Retina (tissue), 1 donor: ENCODE measurements at places on chromosomes 12 and 14.

DNA sequence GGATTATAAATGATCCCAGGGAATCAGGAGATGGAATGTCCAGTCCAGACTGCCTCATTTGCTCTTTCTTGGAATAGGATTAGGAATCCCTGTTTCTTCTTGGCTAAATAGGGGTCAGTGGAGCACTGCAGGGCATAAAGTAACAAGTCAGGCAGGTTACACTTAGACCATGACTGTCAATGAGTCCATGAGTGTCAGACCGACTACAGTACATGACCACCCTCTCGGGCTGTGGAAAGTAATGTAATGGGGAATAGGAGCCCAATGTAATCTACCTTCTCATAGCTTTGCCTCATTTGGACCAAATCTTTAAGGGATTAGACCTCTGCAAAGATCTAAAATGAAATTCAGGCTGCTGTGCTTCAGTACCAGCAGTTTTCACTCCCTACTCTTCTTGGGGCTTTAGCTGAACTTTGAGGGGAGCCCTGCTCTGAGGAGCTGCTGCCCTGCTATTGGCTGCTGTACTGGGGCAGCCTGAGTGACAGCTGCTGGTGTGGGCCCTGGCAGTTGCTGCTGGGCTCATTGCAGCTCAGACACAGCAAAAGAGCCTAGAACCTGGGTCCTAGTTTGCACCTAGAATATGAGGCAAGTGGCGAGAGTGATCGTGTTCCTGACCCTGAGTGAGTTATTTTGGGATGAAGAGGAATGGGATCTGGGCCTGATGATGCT is 62.2 kb upstream of the OR4E1 start:
- no peak for DNase-seq

DNA sequence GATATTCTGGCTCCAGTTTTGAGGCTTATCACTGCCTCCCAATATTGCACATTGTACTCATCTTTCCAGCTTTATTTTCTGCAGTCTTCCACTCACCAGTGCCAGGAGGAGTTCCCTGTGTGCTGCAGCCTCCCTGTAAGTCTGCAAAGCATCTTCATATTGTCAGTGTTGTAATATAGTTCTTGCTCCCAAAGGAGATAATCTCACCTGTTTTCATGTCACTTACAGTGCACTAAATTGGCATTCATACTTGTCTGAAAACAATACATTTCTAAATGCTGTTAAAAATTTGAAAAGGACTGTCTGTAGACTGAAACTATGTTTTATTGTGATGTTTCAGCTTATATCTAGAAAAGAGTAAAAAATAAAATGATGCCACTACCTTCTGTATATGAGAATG is 146.8 kb upstream of the TMTC1 start:
- no peak for DNase-seq

DNA sequence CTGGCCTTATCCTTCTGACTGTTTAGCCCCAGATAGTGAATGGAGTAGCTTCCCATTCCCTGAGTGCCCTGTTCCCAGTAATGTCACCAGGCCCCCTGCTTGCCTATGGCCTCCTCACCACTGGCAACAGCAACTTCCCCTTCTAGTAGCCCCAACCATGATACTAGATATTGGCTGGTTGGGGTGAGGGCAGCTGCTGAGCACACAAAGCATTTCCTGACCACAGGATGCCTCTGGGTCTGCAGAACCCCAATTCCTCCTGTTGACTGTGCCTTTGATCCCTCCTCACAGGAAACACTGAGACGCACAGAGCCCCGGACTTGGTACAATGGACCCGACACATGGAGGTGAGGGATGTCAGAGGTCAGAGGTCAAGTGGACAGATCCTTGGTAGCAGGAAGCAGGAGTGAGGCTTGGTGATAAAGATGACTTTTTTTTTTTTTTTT is 597 bp downstream of the SOAT2 start:
- no peak for DNase-seq

- DNase-seq, result no peak
These were observed 104.7 kb downstream of the VEZT start for GRCh38 chr12:95322326-95322725.

- DNase-seq, result no peak
These were observed 14.6 kb upstream of the PRMT8 start for GRCh38 chr12:3476403-3476802.

DNA sequence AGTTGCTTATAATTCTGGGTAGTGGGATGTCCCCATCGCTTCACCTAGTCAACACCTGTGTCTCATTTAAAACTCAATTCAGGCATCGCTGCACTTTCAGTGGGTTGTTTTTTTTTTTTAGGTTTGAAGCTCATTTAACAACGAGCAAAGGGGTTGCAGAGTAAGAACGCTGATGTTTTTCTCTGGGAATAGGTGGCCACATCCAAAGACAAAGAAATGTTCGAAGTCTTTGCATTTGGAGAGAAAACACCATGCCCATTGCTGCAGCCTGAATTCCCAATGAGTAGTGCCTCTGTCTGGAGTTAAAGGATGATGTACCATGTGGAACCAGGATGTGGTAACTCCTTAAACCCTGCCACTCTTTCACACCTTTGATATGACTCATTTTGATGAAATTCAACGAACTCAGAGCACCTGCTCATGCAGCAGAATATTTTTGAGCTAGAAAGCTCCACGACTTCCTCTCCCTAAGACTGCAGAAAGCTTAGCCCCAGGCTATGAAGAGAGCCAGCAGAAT is 35.1 kb upstream of the BATF start:
- DNase-seq, result no peak

DNA sequence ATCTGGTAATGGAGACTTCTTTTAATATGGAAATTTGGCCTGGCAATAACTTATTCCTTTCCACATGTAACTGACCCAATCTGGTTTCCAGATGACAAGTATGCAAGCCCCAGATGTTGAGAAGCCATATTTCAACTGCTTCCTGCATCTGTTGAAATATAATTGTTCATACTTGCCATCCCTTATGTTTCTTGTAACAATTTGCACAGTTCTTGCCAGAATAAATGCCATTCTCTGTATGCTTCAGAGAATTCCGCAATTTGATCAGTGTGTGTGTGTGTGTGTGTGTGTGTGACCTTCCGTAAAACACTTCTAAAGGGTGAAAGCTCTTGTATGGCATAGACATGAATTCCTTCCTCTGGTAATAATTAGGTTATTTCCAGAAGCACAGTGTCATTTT is 1.8 kb upstream of the CLEC2A start:
- no peak for DNase-seq

DNA sequence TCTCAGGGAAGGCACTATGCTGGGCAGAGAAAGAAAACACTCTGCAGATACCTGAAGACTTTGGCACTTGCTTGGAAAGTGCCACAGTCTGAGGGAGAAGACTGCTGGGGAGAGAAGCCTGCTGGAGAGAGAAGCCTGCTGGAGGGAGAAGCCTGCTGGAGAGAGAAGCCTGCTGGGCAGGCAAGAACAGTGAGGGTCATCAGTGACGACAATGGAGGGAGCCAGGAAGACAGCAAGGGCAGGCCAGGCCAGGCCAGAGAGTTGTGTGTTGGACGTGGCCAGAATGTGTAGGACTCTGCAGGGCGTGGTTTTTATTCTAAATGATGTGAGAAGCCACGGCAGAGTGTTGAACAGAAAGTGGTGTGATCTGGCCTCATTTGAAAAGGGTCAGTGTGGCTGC is 185.3 kb upstream of the ABCD2 start:
- peak; percentile 9 for DNase-seq

DNA sequence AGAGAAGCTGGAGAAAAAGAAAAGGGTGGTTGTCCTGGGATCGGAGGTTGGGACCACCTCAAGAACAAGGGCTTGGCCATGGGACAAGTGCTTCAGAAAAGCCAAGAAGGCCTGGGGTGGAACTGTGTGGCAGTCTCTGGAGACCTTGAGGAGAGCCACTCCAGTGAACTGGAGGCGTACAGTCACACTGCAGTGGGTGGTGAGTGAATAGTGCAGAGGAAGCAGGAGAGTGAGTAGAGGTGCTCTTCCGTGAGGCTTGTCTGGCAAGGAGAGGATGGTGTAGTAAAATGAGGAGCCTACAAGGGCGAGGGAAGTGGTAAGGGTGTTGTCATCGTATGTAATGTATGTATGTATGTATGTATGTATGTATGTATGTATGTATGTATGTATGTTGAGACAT is 20.9 kb downstream of the RASSF3 start:
- DNase-seq, result no peak

DNA sequence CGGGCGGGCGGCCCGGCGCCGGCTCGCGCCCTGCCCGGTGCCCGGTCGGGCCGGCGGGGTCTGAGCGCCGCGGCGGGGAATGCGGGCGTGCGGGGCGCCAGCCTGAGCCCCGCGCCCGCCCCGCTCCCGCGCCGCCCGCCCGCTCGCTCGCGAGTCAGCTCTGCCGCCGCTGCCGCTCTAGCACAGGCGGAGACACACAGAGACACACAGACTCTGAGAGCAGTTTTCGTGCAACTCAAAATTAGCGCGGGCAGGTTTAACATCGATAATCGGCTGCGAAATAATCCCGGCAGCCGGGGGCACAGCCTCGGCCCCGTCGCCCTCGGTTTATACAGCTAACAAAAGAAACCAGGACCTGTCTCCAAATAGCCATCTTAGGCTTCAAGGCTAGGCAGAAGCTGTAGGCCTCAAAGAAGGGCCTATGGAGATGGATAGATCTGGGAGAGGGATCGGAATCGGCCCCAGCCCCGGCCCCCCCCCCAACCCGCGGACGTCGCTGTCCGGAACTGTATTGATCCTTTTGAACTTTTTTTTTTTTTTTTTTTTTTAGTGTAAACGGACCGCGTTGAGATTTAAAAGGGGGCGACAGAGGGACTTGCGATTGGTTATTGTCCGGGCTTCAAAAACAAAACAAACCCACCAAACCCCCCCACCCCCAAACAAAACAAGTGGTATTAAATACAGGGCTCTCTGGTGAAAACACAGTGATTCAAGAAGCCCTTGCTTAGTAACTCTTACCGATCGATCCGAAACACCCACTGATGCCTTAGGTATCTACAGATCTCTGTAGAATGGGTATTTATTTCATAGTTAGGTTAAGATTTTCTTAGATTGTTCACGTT is 1.1 kb downstream of the ARID2 start:
- peak; percentile 91 for DNase-seq

DNA sequence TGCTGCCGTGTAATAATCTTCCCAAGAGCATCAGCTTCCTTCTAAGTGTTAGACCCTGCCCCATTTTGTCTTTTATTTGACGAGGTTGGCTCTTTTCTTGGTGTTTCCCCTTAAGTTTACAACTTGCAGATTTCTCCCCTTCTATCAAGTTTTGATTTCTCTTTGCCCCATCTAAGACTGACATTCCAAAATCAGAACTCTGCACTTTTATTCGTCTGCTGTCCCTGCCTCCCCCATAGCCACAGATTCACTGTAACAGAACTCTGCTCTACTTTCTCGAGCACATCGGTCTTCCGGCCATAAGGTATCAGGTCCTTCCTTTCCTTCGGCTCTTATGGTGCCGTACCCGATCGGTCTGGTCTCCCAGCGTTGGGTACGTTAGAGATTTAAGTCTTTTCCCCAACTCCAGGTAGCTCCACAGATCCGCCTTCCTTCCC is 563 bp downstream of the DCP1B start:
- no peak for DNase-seq

GRCh38 chr12:93708952-93709351 is 31.8 kb downstream of the CRADD start:
- no peak for DNase-seq

- no peak for DNase-seq
These were observed 528.2 kb downstream of the MED13L start for GRCh38 chr12:115749071-115749841.

- DNase-seq, result no peak
These were observed 91.2 kb downstream of the SLC25A21 start for GRCh38 chr14:37081218-37081617.

- DNase-seq, result peak; percentile 38
These were observed 71.2 kb downstream of the PPFIBP1 start for GRCh38 chr12:27595231-27595642.

- DNase-seq, result no peak
These were observed 50.0 kb downstream of the PTPRO start for GRCh38 chr12:15372352-15372751.

DNA sequence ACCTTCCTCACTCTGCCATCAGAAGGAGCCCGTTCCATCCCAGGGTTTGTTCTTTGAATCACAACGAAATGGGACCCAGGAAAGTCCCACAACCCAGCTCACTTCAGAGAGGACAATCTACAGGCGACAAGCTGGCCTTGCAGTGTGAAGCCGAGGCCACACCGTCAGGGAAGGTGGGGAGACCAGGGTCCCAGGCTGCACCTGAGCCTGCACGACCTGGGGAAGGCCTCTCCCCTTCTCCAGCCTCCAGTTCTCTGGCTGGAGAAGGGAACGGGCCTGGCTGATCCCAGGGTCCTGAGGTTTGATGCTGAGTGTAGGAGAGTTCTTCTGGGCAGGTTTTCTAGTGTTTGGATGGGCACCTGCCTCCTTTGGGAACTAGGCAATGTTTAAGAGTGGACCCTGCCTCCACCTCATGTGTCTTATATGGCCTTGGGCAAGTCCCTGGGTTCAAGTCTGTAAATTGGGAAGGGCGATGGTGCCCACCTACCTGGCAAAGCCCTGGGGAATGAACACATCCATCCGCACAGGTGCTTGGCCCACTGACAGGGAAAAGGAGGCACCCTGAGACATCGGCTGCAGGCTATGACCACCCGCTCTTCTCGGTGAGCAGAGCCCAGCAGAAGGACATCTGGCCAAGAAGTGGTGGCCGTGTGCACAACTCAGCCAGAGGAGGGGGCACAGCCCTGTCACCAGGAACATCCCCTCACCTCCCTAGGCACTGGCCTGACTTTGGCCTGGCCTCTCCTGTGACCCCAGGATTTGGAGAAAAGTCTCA is 77.9 kb upstream of the BCL11B start:
- DNase-seq, result no peak

DNA sequence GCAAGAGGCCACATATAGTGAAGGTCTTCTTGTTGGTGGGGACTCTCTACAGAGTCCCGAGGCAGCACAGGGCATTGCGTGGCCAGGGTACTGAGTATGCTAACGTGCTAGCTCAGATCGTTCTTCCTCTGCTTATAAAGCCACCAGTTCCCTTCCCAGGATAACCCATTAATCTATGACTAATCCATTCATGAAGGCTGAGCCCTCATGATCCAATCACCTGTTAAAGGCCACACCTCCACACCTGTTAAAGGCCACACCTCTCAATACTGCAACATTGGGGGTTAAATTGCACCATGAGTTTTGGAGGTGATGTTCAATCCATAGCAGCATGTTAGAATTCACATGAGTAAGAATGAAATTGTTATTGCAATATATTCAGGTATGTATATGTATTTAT is 12.8 kb upstream of the YARS2 start:
- no peak for DNase-seq

DNA sequence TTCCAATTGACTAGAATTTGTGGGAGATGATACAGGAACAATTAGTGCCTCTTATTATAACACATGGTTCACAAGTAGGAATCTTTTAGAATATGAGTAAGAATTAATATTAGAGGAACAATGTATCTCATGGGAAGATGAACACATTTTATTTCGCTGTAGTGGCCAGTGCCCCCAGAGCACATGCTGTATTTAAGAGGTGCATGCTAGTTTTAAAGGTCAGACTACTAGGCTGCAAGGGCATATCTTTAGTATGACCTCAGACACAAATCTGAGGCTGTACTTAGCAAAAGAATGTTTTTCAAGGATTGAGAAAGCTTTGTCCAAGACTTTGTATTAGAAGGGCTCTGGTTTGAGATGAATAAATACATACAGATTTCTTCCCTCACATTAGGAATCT is 586.9 kb downstream of the CCER1 start:
- DNase-seq, result no peak

- no peak for DNase-seq
These were observed 35.8 kb upstream of the FBXO33 start for GRCh38 chr14:39467889-39468524.

GRCh38 chr12:13654456-13654855 is 326.9 kb downstream of the GRIN2B start:
- no peak for DNase-seq
